Vagina (tissue), 2 donors: ENCODE measurements at places on chromosomes 1 and 21.

- DNase-seq = no peak
Observed at GRCh38 chr1:160423966-160424365, 23.6 kb downstream of the VANGL2 start.

GRCh38 chr1:107680579-107680985 lies 284.4 kb downstream of the VAV3 start:
- DNase-seq = no peak

- DNase-seq = no peak
Observed at GRCh38 chr1:199855580-199855979, 171.9 kb upstream of the NR5A2 start.

DNA sequence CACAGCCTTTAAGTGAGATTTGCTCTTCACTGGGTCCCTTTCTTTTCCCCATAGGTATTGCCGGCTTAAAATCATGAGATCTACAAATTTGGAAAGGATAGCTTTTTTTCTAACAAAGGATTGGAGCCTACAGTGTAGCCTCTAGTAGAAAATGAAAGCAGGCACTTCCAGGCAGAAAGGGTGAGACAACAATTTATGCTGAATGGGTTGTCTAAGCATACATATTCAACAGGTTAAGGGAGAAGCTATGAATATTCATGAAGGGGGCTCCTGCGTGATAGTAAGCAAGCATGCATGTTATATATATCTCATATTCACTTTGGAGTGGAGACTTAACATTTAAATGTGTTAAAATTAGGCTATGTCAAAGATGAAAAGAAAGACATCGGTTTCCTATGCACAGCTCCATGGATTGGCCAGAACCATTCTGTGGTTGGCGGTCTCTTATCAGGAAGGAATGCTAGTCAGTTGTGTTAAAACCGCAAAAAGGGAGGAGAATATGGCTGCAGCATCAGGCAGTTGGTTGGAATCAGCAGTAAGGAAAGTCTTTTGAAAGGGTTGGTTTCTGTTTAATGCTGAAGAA lies 66.0 kb downstream of the VCAM1 start:
- DNase-seq = no peak

DNA sequence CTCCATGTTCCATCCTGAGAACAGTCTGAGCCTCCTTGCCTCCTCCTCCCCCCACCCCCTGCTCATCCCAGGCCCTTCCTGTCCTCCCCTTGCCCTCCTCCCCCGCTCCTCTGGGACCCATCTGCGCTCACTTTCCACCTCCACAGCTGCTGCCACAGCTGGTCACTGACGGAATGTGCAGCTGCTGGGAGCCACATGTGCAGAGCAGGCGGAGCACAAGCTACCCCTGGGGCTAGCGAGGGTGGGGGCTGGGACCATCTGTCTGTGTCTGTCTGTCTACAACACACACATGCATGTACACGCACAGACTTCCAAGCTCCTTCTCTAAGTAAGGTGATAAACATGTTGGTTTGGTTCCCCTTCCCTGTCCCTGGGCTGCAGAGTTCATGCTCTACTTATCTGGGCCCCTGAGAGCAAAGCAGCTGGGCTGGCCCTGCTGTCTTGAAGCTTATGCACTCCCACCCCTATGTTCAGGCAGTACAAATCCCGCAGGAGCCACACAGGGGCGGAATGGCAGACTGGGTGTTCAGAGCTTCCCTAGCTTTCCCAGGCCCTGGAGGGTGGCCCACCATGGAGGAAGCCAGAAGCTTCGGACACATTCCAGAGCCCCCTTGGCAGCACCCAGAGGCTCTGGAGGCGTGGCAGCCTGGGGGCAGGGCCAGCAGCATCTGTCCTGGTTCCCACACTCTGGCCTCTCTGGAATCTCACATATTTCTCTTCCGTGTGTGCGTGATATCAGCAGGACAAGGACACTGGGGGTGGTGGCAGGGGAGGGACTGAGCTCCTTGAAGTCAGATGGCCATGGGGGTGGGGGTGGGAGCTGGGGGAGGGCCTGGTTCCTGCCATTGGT lies 7.0 kb upstream of the HEYL start:
- DNase-seq = no peak

- no peak for DNase-seq
Observed at GRCh38 chr1:48414264-48414663, 57.7 kb downstream of the SPATA6 start.

DNA sequence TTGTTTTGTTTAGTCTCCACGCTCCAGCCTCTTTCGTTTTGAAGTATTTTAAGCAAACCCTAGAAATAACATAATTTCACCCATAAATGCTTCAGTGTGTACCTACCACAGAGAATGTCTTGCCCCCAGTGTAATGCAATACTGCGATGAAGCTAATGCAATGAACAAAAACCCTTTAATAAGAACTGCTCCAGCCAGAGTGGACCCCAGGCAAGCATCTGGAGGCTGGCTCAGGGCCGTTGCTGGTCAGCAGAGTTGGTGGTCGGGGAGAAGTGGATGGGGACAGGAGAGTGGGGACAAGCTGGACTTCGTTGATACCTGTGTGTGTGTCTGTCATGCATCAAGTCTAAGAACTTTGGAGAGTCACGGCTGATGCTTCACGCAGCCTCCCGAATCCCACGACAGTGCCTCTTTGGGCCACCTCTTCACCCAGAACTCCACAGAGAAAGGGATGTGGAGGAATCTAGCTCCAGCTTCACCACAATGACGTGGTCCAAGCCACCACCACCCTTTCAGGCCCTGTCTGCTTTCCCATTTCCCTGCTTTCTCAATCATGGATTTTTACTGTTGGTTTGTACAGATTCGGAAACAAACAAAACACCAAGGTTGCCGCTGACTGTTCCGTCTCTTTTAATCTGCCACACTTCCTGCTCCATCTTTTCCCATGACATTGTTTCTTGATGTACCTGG lies 108.6 kb upstream of the ERRFI1 start:
- DNase-seq = no peak

DNA sequence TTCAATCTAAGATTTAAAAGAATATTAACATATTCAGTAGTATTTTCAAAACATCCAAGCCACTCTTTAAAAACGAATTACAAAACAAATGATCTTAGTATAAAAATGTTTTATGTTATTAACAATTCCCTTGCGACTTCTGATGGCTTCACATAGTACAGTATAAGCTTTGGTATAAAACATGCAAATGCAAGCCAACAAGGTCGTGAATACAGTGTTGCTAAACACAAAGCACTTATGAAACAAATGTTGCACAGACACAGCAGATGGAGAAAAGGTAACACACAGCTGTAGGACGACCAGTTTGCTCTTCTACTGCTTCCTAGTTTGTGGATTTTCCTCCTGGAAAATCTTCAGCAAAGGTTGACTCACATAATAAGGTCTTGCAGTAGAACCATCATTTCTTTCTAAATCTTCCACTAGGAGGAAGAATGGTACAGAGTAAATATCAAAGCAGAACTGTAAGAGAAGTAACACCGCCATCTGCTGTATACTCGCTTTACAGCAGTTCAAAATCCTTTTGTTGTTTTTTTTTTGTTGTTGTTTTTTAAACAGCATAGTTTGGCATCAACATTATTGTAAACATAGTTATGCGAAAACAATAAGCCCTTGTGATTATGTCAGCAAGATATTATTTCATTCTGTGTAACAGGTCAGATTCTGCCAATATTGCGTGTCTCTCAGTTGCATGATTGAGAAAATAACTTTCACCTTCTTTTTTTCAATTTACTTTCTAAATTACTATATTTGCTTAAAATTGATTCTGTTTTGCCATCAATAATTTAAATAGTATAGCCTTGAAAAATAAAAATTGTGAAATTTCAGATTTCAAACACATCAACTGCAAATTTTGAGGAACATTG lies 69.5 kb downstream of the LHX8 start:
- no peak for DNase-seq

DNA sequence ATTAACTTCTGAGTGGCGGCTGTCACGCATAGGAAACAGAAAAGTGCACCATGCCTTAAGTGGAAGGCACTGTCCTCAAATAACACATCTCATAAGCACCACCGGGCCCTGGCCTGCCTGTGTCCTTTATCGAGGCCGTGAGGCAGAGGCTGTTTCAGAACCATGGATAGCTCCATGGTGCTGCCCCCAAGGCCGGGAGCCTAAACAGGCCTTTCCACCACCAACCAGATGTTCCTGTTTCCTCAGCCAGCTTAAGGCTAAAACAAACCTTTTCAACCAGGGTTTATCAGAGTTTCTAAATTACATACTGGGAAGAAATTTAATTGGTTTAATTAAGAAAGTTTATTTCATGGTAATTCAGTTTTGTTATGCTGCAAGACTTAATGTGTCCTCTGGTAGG lies 114.4 kb downstream of the DMRTA2 start:
- DNase-seq = no peak

GRCh38 chr1:216119600-216119999 lies 303.6 kb downstream of the USH2A start:
- no peak for DNase-seq
